ENCODE measurements at places on chromosomes 3 and 15. TPM values are rescaled to one million over a fixed set of nuclear protein-coding genes. Genes with fewer than 3 reads are reported as not detected.

The CLN6 gene
- polyA plus RNA-seq = 16.0 TPM

DNA sequence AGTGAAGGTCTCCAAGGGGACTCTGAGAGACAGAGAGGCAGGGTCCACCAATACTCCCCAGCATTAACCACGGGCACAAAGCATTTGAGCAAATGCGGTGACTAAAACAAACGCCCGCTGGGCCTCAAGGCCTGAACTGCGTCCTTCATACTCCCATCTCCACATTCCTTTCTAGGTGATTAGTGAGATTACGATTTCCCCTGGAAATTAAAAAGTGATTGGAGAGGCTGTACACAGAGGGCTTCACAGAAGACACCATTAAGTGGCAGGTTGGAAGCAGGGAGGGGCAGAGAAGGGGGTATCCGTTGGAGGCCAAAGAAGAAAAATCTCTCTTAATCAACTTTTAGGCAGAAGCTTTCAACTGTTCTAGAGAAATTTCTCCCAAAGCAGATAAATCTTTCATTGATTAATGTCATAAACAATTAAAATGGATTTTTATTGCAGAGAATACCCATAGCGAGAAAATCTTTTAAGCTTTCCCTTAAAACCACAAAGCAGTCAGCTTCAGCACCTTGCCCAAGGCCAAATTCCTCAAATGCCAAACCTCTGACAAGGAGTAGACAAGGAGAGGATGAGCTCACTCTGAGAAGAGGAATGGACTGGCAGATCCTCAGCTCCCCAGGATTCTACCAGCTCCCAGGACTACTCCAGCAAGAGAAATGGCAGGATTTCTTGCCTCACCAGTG lies 38.2 kb downstream of the MB21D2 start:
- no peak for DNase-seq

GRCh38 chr3:37574177-37574943 lies 287.3 kb upstream of the CTDSPL start:
- no peak for DNase-seq

The CACNA1D gene
- not detected for polyA plus RNA-seq

DNA sequence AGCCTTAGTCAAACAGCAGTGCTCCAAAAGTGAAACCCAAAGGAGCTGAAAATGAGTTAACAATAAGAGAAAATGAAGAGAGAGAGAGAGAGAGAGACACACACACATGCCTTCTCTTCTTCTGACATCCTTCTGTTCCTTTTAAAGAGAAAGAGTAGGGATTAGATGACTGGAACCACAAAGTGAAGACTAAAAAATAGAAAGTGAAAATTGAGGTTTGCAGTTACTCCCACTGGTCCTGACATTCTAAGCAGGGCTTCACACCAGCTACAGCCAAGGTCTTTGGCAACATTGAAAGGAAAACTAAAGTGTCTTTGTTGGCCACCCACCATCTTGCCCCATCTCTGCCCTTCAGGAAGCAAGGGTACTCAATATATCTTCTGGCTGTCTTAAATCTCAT lies 59.2 kb downstream of the USP50 start:
- DNase-seq = no peak

- DNase-seq = peak; percentile 72
These were observed 23.1 kb downstream of the LRRC31 start for GRCh38 chr3:169846458-169847193.

DNA sequence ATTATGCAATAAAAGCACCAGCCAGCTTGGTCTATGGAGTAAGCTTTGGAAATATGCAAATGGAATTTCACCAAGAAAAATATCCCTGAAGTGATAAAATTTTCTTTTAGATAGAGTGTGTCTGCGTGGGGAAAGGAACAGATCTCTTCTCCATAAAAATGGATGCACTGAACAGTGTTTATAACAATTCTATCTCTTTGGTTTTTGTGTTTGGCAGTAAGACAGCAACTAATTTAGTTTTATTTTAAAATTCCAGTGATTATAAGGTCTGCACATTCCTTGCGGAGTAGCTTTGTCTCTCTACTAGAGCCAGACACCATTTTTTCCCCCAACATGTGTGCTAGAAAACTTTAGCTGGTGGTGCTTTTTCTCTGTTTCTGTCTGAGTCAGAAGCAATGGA lies 712.4 kb downstream of the GRM7 start:
- no peak for DNase-seq

DNA sequence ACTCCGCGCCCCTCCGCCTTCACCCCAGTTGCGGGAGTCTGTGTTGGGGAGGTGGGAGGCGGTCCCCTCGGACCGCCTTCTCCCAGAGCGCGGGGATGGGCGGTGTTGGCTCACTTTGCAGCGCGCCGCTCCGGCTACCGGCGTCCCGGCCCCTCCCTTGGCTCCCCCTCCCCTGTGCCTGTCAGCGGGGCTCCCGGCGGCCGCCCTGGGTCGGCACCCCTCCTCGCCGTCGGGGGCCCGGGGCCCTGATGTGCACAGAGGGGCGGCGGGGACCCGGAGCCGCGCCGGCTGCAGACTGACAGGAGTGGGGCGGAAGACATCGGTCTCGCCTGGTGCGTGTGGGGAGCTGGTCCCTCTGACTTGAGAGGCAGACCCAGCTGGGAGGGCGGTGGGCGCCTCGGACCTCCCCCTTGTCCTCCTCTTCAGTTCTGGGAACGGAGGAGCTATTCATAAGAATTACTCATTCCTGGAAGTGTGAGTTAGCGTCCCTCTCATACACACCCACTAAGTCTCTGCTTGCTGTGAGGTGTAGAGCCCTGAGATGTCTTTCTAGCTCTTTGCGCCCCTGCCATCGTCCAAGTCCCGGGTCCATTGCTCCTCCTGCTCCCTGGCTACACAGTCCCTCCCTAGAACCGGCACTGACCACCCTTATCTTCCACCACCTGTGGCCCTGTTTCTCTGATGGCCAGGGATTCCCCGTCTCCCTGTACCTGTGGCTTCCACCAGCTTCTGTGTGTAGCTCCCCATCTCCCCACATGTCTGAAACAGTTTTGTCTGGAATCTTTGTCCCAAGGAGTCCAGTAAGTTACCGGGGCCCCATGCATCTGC lies 42.3 kb upstream of the ROPN1 start:
- peak; percentile 22 for DNase-seq

GRCh38 chr3:45666757-45667431 lies 22.3 kb upstream of the SACM1L start:
- no peak for DNase-seq

The CP gene
- polyA plus RNA-seq = not detected

The DGKG gene
- polyA plus RNA-seq = 1.1 TPM

The FBXO40 gene
- polyA plus RNA-seq = not detected

GRCh38 chr3:107377151-107377550 lies at the start of gene CCDC54:
CCDC54 (plus strand) TSS chr3:107377439; CDS start chr3:107377588, 149 bp downstream.
- no peak for DNase-seq

The LINGO1 gene
- not detected for polyA plus RNA-seq

DNA sequence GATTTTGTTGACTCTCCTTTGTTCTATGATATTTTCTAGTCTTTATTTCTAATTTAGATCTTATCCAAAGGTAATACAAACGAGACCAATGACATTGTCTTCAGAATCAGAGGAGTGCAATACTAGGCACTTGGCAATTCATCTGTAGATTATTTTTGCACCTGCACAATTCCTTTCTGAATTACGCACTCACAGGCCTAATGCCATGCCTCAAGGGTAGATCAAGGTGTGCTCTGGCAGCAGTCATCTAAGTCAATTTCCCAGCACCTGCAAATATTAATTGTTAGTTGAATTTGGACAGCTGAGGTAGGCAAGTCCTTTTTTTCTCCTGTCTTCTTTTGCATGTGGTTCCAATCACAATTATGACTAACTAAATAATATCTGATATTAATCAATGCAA lies 653.2 kb downstream of the ROBO2 start:
- no peak for DNase-seq

DNA sequence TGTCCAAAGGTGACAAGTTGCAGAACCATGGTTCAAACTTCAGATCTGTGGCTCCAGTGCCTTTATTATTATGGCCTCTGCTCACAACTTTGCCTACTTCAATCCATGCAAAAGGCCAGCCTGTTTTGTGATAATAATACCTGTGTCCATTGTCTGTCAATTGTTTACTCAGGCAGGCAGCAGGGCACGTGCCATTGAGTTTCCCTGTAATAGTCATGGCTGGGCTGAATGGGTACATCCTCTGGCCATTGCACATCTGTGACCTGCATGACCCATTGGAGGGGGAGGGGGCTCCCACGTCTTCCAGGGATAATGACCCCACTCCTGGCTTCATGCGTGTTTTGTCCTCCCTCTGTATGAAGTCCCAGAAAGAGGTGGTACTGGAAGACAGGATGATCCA lies 215.4 kb downstream of the SSR3 start:
- DNase-seq = no peak

DNA sequence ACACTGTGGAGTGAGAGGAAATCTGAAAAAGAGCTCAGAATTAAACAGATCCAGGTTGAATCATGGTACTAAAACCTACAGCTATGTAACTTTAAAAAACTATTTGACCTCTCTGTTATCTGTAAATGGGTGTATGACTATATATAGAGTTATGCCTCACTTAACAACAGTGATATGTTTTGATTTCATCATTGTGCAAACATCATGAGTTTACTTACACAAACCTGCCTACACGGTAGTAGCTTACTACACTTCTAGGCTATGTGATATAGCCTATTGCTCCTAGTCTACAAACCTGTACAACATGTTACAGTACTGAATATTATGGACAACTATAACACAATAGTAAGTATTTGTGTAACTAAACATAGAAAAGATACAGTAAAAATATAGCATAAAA lies 191.6 kb upstream of the MEIS2 start:
- DNase-seq = no peak

The LRRN1 gene
- 0.27 TPM for polyA plus RNA-seq

- DNase-seq = no peak
These were observed 13.4 kb downstream of the STX19 start for GRCh38 chr3:94015025-94015424.

DNA sequence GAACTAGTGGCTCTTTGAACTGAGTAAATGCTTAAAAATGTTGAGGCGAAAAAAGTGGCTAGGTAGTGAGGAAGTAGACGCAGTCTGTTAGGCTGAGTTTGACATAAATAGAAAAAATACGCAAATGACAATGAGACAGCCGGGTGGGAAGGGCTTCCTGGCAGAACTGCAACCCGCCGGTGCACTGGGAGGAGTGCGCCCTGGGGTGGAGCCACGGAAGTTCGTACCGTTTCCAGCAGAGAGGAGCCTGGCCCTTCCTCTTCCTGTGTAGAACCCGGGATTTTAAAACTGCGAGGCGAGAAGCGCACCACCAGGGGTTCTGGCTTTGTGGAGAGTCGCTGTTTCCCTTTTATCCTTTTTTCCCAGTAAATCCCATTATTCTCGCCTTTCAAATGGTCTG lies 602.6 kb downstream of the PYDC2 start:
- peak; percentile 52 for DNase-seq

DNA sequence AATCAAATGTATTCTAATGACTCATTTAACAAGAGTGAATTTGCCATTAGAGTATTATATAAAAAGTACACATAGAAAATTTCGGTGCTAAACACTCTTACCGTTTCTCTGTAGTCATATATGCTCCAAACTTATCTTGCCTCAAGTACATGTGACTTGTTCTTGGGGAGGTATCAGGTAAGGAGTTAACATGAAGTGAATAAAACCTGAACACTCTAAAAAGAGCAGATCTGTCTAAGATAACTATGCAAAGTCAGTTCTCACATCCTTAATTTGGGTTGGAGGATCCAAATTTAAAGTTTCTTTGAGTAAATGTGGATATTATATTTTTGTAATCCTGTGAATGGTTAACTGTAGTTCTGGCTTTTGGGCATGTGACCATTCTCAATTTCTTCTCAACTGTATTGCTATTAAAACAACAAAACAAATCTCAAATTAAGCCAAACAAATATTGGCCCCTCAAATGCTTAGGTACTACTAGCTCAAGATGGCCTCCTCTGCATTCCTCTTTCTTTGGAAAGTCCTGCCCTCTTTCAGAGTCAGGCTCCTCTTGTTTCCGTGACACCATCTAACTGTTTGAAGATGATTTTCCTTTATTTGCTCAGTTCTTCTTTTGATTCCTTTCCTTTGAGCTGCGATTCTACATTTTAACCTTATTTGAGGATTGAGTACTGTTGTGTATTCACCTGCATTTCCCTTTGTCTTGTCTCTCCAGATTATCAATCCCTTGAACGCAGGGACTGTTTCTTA lies 4.2 kb downstream of the EDEM1 start:
- DNase-seq = peak; percentile 40

The KBTBD13 gene
- not detected for polyA plus RNA-seq

The P2RY13 gene
- 0.13 TPM for polyA plus RNA-seq

The EXD1 gene
- polyA plus RNA-seq = not detected

The CCR3 gene
- polyA plus RNA-seq = 0.19 TPM

The PGBD4 gene
- 2.5 TPM for polyA plus RNA-seq

GRCh38 chr15:35958021-35958420 lies 412.1 kb upstream of the DPH6 start:
- no peak for DNase-seq

The LIPC gene
- 0.12 TPM for polyA plus RNA-seq

DNA sequence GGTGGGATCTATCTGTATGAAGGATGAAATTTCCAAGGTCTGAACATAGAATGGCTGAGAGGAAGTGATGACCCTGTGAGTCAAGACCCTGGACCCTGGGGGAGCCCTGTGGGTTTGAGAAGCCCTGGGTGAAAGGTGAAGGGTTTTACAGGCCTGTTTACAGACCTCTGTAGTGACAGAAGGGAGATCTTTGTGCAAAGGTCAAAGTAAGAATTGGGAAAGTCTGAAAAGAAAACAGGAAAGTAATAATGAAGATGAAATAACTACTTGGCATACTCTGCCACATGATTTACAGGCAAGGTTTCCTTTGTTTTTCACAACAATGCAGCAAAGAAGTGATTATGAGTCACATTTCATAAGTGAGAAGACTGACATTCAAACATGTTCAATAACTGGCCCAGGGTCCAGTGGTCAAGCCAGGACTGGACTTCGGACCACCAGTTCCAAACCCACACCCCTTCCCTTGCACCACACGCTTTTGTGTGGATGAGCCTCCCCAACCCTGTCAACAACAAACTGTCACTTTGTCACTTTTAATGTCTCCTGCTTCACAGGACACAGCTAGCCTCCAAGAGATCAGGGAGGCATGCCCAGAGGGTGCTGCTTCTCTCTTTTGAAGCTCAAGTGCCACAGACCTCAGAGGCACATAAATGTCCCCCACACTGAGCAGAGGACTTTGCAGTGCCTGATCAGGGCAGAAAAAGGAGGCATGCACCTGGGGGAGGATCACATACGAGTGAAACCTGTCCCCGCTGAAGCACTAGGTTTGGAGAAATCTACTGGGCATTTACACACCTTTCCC lies 21.5 kb downstream of the CD86 start:
- DNase-seq = no peak

GRCh38 chr3:64417816-64418215 lies 192.6 kb upstream of the PRICKLE2 start:
- no peak for DNase-seq

DNA sequence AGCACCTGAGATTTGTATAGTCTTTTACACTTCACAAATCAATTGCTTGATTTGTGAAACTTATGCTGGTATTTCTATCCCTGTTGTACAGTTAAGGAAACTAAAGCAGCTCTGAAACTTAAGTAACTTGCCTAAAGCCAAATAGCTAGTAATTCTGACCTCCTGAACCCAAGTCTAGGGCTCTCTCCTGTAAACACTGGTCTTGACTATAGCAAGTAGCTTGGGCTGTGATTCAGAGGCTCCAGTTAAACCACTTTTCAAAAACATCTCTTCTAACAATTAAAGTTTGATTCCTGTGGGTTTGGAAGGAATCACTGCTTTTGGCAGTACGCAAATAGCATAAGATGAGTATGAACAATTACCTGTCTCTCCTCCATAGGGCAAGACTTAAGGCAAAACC lies 18.5 kb upstream of the CMTM8 start:
- DNase-seq = no peak

- DNase-seq = no peak
These were observed 45.1 kb upstream of the PLXND1 start for GRCh38 chr3:129651435-129652202.

Measured in B cell (primary cell).